Activated CD4-positive, alpha-beta T cell treated with anti-CD3 and anti-CD28 coated beads for 1 hour (primary cell): ENCODE measurements at places on chromosomes 12 and 14.

- no peak for DNase-seq
These were observed 448.4 kb downstream of the MDGA2 start for GRCh38 chr14:47226877-47227520.

DNA sequence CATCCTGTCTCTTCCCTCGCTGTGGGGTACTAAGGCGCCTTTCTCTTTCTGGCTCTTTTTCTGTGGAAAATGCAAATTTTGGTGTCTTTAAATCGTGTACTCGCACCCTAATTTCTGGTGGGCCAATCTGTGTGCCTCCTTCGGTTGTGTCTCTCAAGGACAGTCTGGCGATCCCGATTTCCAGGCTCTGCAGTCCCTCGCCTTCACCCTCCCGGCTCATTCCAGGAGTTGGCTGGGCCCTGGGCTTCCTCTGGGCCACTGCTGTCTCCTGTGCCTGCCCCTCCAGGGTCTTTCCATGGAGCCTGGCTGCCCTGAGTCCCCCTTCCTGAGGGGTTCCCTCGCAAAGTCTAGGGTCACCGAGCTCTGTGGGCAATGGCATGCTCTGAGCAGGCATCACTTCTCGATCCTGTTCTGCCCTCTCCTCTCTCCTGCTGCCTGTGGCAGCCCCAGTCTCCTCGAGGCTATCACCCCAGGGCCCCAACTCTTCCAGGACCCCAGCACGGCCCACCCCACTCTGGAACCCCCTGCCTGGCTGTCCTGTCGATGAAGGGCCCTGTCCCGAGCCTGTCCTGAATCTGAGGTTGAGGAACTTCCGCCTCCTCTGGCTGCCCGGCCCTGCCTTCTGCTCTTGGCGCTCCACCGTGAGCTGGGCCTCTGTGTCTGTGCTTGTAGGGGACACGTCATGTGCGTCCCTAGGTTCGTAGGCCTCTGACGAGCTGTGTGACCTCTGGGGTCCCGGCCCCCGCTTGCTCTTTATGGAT lies 24.1 kb downstream of the AHNAK2 start:
- no peak for DNase-seq

GRCh38 chr12:45757172-45757571 lies 27.7 kb downstream of the ARID2 start:
- DNase-seq = no peak

GRCh38 chr14:76525106-76525821 lies 149.3 kb downstream of the ESRRB start:
- no peak for DNase-seq

DNA sequence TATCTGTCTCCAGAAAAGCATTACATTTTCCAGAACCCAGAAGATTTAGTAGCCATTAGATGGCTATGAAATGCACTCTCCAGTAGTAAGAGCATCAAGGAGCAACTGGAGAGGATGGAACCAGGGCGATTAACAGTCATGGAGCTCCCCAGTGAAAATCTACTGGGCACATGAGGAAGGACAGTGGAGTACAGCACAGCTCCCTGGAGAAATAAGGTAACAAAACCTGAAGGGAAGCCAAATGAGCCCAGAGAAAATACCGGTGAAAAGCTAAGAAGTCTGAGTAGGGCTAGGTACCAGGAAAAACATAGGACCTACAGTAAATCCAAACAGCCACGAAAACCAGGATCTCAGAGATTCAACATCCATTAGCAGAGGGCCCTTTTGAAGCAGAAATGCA lies 21.6 kb downstream of the SOX5 start:
- DNase-seq = no peak

DNA sequence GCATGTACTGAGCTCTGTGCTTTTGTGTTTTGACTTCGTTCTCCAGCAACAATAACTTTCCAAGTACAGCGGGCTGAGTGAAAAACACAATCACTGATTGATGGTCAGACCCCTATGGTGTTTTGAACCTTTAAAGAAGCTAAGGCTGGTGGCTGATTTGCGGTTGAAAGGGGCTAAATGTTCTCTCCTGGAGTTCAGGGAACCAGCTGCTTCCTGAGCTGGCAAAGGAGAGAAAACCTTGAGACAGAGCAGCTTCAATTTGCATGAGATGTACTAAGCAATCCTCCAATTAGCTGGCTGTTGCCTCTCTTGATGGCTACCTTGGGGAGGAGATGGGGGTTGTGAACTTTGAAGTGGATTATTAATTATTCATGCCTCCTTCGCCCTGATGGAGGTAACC lies 546.7 kb upstream of the SEL1L start:
- DNase-seq = no peak

- DNase-seq = no peak
These were observed 101.5 kb upstream of the PCED1B start for GRCh38 chr12:46977871-46978375.

DNA sequence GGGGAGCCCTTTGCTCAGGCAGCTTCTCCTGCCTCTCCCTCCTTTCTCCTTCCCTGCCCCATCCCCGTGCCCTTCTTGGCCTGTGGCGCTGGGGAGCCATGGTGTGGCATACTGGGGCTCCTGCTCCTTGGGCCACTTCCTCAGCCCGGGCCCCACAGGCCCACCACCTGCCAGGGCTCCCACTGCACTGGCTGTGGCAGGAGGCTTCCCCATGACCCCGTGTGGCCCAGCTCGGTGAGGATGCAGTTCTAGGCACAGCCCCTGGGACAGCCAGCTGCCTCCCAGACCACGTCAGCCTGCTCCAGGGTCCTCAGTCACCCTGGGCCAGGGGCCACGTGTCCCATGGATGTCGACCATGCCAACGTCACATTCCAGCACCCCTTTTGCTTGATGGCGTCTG lies 13.0 kb upstream of the AMN start:
- no peak for DNase-seq

GRCh38 chr12:89051065-89051677 lies 301.1 kb downstream of the DUSP6 start:
- no peak for DNase-seq

DNA sequence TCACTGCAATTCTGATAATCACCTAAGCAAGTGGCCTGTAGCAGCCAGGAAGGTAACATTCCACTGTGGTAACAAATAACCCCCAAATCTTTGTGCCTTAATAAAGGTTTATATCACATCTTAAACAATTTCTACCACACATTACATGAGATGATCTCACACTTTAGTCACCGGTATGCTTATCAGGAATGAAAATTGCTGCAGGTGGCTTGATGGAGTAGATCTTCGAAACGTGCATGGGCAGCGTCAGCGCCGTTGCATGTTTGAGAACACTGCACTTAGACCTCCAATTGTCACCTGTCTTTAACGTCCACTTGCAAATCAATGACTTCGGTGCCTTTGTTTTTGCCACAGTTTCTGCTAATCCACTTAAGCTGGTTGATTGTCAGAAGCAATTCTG lies 477.4 kb downstream of the VRK1 start:
- DNase-seq = no peak

DNA sequence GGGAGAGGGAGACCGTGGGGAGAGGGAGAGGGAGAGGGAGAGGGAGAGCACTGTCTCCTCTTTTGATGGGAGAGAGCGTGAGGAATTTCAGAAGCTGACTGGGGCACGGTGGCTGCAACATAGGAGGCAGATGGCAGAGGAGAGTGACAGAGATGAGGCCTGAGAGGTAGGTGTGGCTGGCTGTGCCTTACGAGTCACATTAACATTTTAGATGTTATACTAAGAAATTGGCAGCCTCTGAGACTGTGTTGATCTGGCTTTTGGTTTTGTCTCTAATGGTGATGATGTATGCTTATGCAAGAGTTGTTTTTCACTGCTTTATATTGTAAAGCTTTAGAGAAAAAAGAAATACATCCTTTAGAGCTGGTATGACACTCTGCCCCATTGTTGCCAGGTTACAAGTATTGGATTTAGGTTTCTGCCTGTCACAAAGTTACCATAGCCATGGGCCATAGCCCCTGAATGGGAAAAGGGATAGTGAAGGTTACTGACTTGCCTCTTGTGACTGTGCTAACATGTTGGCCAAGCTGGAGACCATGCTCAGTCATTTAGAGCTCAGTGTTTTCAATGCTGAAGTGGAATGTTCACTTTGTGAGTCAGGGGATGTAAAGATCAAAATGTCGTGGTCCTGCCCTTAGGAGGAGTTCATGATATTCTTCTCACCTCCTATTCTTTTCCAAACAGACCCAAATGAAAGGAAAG lies 186.2 kb downstream of the SYNE2 start:
- DNase-seq = no peak

DNA sequence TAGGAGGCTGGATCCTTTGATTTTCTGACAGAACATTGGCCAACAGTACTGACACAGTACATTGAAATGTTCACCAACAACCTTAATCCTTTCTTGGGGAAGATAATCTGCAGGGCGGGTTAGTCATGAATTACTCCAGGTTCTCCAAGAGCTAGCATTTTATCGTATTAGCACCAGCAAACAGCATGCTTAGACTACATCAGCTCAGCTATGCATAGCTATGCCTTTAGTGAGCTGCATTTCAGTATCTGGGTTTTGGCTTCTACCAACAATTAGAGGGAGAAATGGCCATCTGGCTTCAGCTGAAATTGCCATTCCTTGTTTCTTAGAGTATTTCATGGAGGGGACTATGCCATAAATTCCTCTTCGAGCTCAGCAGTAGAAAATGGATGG lies 33.8 kb downstream of the SAMD4A start:
- DNase-seq = no peak
